ENCODE measurements at places on chromosomes 4 and X.

GRCh38 chrX:131067846-131068745, 9.9 kb downstream of the ARHGAP36 start:
- DNase-seq, result no peak

DNA sequence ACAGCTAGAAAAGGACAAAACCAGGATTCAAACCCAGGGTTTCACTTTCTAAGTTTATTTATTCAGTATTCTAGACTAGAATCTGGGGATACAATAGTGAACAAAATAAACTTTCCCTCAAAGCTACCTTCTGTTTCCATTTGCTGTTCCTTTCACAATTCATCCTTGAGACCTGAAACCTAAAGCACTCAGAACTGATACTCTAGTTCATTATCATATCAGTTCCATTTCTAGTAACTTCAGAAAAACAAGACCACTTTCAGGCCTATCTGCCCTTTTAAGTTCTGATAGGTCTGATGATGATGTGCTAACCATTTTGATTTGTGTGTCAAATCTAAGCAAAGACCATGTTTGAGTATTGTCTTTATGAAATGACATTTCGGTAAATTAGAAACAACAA, 7.8 kb upstream of the XK start:
- no peak for DNase-seq

GRCh38 chrX:99795495-99795894, 614.6 kb downstream of the PCDH19 start:
- no peak for DNase-seq

DNA sequence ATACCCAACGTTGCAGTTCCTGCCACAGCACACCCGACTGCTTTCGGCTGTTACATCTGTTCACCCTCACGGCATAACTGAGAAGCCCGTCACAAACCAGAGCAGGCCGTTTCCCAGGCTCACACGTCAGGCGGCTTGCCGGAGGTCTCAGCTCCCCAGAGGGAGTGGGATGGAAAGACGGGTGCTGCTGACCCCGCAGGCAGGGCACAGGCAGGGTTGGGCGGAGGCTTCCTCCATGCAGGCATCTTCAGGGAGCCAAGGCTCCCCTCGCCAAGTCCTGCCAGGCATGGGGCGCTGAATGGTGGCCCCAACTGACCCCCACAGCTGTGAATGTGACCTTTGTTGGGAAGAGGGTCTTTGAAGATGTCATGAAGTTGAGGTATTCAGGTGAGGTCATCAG, 57.5 kb downstream of the ACOX3 start:
- no peak for DNase-seq

GRCh38 chr4:108454227-108454626, 166.1 kb upstream of the RPL34 start:
- DNase-seq, result no peak

Measured in iris pigment epithelial cell (primary cell).